ENCODE measurements at places on chromosomes 5 and 9.

- DNase-seq: no peak
Measured at GRCh38 chr5:14066326-14066725, 76.8 kb upstream of the TRIO start.

GRCh38 chr9:120926397-120926928 lies at the start of gene TRAF1:
Gene TRAF1 (minus strand): TSS chr9:120926796. CDS start chr9:120926075, 721 bp downstream.
- no peak for DNase-seq

DNA sequence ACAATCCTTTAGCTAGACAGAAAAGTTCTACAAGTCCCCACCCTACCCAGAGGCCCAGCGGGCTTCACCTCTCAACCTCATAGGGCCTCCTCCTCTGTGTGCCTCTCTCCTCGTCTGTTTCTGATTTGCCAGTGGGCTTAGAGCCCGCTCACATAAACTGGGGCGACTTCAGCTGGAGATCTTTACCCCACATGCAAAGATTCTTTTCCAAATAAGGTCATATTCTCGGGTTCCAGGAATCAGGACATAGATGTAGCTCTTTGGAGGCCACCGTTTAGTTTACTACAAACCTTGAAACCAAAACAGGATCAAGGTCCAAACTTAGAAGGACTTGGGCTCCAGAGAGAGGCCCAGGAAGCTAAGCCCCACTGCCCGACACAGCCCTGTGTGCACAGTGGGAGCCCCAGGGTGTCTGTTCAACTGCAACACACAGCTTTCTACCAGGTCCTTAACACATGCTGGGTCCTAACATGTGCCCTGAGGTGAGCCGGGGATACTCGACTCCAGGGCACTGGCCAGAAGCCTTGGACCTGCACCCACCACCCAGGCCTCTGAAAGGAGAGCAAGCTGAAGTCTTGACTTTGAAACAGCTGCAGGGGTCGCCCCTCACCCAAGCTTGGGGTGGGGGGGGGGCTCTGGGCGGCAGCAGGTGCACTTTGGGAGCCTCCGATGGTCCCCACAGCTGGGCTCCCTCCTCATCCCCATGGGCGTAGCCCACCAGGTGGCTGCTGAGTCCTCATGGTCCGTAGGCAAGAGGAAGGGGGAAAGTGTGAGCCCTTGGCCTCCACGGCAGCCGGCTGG lies 26.8 kb upstream of the SLC12A7 start:
- DNase-seq: no peak

GRCh38 chr5:159785656-159786055 lies 130.6 kb upstream of the ADRA1B start:
- no peak for DNase-seq

Data from PC-9 (cell line).